ENCODE measurements at places on chromosomes 13 and 19. TPM values are rescaled to one million over a fixed set of nuclear protein-coding genes. Genes with fewer than 3 reads are reported as not detected.
A peak's percentile ranks its signal among the peaks of the same experiment; 100 is the strongest.

DNA sequence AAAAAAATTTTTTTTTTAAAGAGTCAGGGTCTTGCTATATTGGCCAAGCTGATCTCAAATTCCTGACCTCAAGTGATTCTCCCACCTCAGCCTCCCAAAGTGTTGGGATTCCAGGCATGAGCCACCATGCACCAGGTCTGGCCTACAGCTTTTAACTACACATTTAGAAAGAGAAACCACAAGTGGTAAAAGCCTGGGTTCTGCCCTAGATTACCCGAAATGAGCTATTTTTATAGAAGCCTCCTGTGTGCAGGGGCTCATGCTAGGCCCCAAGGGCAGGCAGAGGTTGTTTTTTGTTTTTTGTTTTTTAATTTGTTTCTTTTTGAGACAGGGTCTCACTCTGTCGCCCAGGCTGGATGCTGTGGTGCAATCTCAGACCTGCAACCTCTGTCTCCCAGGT, 14.0 kb upstream of the MYADM start:
- no peak for DNase-seq

- no peak for DNase-seq
These were observed 6.1 kb downstream of the DOCK6 start for GRCh38 chr19:11256189-11256588.

CYSLTR2 gene
- not detected for polyA plus RNA-seq

GRCh38 chr13:66661336-66661735, 568.8 kb downstream of the PCDH9 start:
- DNase-seq = no peak

GRCh38 chr13:42574435-42575311, 721 bp downstream of the TNFSF11 start:
- no peak for DNase-seq

DNA sequence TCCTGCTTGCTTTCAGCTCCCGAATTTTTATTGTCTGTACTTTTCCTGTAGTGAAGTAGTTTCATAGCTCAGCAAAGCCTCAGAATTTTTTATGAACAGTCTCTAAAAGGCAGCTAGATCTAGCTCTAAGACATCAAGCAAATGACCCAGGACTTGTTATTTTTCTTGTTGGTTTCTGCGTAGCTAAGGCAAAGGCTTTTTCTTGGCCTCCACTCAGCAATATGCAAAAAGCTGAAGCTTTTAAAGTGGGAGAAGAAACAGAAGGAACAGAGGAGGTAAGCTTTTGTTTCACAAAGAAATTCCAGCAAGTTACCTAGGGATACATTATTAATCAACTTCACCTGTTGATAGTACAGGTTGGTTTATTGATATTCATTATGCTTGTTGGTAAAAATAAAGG, 235.9 kb downstream of the PCDH20 start:
- DNase-seq = no peak

- DNase-seq = no peak
These were observed 681.7 kb downstream of the PCDH17 start for GRCh38 chr13:58313219-58313618.

DNA sequence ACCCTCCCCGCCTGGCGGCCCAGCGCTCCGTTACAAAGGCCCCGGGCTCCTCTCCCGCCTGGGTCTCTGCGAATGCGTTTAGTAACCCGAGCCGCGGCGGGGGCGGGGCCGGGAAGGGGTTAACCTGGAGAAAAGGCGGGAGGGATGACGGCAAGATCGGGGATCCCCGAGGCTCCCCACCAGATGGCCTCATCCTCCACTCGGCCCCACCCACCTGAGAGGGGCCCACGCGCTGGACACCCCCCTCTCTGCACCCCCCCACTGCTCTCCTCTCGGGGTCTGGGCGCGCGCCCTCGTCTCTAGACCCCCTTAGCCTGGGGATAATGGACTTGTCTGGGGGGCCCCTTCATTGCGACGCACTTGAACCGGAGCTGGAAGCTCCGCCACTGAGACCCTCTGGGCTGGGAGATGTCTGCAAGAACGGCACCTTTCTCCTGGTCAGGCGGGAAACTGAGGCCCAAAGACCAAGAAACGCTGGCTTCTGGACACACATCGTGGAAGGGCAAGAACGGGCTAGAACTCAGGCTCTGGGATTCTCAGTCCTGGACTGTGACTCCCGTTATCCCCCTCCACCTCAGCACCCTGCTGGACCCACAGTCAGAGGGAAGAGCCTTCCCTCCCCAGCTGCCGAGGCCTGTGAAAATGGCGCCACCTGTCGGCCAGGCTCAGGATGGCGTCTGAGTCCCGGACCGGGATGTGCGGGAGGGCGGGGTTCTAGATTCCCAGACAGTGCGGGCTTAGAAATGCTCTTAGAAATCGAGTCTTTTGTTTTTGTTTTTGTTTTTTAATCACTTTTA, 2.9 kb upstream of the LTBP4 start:
- DNase-seq = peak; percentile 91

DNA sequence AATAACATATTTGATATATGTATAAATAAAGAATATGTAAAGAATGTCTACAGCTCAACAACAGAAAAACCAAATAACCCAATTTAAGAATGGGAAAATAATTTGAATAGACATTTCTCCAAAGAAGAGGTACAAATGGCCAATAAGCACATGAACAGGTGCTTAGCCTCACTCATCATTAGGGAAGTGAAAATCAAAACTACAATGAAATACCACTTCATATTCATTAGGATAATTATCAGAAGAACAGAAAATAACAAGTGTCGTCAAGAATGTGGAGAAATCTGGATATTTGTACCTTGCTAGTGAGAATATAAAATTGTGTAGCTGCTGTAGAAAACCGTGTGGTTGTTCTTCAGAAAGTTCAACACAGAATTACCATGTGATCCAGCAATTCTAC, 8.4 kb upstream of the SUPT20H start:
- no peak for DNase-seq

All from stomach (tissue), 19 donors.